Stimulated activated CD4-positive, alpha-beta T cell treated with anti-CD3 and anti-CD28 coated beads, Interleukin-1b, Interleukin-23, amount 100 ng/mL, for 1 hour (primary cell): ENCODE measurements at places on chromosomes 6 and 20.

DNA sequence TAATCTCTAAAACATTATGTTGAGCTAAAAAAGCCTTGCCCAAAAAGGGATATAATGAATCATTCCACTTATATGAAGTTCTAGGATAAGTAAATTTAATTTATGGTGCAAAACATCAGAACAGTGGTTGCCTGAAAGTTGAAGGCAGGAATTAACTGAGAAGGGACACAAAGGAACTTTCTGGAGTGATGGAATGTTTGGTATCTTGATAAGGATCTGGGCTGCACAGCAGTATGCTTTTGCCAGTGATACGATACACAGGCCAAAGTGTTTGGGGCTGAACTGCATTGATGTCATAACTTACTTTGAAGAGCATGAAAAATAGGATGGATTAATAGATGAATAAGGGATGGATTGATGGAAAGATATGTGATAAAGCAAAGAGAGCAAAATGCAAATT, 146.1 kb upstream of the LRFN2 start:
- DNase-seq: no peak

DNA sequence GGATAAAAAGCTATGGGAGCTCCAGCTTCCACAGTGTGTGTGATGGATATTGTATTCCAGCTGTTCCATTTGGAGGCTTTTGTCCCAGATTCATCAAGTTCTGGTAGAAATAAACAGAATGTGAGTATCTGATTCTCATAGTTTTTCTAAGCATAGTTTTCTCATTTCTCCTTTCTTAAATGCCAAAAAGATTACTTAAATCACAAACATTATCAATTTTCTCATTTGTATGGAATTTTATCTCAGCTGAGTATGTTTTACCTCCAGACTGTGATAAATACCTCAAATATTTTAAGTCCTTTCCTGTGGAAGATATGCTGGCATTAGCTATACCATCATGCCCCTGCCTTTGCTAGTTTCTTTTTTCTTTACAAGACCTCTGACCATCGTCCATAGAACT, 767.3 kb downstream of the TFAP2A start:
- no peak for DNase-seq

DNA sequence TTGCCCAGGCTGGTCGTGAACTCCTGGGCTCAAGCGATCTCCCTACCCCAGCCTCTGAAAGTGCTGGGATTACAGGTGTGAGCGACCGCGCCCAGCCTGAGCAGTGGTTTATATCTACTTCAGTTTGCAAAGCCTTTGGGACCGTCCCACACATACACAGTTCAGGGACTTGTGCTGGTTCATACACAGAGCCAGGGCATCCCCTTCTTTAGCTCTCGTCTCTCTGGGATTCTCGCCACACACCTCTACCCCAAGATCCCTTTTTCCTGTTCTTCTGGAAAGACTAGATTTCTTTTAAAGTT, 12.5 kb downstream of the CAP2 start:
- no peak for DNase-seq

GRCh38 chr6:152636609-152637295, 410 bp downstream of the SYNE1 start:
- DNase-seq: no peak

GRCh38 chr20:2757969-2758368, 42.5 kb downstream of the CPXM1 start:
- DNase-seq: no peak

- no peak for DNase-seq
Measured at GRCh38 chr6:80742481-80742880, 636.0 kb downstream of the BCKDHB start.

- no peak for DNase-seq
Measured at GRCh38 chr20:44056010-44056698, 130.8 kb downstream of the JPH2 start.

- DNase-seq: no peak
Measured at GRCh38 chr6:7170117-7170732, 62.5 kb downstream of the RREB1 start.

DNA sequence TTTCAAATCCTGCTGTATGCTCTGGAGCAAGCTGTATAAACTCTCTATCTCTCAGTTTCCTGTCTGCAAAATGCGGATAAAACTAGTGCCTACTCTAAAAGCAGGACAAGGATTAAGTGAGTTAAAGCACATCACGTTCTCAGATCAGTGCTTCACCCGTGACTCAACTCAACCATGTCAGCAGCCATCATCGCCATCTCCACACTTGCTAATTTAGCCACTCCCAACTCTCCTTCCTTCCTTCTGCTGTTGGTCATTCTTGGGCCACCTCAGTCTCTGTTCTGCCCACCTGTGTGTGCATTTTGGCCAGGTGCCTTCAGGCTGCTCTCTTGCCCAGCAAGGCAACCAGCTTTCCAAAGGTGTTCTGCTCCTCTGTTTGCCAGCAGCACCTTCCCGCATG, 260.0 kb upstream of the CDYL start:
- DNase-seq: no peak

DNA sequence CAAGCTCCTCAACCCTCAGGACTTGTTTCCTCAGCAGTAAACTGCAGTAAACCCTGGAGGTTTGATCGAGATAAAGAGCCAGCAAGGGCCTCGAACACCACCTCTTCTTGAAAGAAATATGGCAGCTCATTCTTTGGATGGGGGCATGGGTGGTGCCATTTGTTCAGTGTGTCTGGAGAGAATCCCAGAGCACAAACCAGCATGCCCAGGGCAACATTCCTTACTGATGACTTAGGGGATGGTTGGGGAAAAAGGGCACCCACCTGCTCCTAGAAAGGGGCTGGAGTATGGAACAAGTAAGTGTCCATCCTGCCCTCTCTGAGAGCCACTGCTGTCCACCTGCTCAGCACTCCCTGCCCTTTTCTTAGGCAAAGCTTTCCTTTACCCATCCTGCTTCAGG, 31.3 kb upstream of the ZFAND3 start:
- DNase-seq: no peak

DNA sequence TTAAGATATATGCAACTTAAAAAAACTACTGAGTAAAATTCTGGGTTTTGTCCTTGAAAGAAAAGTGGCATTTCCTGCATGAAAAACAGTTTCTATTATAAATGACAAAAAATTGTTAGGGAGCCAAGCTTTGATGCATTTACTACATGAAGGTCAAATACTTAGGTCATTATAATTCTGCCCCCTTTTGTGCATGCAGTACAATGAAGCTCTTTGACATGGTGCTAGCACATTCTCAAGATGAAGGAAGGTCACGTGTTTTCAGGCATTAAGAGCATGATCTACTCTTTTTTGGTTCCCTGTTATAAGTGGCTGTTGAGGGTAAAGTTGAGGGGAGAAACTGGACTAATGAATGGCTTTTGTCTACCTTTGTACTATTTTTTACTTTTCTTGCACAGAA, 72.7 kb downstream of the FOXO3 start:
- DNase-seq: no peak

- DNase-seq: no peak
Measured at GRCh38 chr6:56536536-56536935, 106.2 kb downstream of the DST start.

GRCh38 chr6:35955970-35956369, 35.1 kb upstream of the SRPK1 start:
- no peak for DNase-seq

DNA sequence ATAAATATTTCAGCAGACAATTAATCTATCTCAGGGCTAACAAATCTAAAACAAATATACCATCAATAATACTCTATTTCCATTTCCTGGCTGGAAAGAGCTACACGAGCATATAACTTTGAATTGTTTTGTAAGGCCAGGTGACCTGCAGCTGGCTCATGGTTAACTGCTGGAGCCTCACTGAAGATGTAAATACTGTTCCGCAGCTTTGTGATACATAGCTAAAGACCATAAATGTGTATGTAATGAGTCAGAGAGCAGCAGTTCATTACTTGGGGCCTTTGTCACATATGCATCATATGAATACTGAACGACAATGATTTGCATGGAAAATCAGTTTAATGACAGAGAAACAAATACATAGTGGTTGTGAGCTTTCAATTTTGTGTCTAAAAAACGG, 109.4 kb upstream of the CCN2 start:
- no peak for DNase-seq

- DNase-seq: no peak
Measured at GRCh38 chr6:27178407-27178730, 69.1 kb upstream of the PRSS16 start.

DNA sequence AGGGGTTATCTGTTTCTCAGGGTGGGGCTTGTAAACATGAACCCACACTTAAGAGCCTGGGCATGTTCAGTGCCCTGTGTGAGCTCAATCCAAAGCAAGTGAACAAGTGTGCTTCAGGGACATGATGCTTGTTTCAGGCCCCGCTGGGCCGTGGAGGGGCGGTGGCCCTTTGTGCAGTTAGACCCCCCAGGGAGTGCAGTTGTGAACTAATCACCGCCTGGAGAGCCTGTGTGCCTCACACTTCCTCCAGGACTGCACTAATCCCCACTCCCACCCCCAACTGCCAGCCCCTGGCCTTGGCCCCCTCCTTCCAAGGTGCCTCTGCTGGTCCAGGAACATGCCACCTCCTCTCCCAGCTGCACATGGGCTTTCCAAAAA, 58.1 kb downstream of the RREB1 start:
- DNase-seq: no peak

- no peak for DNase-seq
Measured at GRCh38 chr6:148426317-148426977, 83.8 kb downstream of the SASH1 start.

DNA sequence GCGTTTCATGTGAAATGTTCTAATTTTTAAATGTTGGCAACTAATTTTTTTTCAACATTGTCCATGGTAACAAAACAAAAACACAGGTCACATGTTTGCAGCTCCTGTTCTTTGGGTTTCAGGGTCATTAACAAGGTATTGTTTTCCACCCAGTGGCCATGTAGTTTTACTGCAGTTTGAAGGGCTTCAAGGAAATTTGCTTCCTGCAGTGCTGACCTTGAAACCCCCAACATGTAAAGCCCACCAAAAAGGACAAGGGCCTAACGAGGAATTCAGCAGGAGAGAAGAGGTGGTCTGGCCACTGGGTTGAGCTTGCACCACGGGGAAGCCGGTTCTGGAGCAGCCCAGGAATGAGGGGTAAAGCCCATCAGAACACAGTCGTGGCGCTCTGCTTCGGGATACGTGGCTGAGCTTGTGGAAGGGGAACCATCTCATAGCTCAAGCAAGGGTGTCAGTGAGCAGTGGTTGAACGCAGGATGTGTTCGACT, 13.9 kb upstream of the KLHL31 start:
- DNase-seq: no peak

DNA sequence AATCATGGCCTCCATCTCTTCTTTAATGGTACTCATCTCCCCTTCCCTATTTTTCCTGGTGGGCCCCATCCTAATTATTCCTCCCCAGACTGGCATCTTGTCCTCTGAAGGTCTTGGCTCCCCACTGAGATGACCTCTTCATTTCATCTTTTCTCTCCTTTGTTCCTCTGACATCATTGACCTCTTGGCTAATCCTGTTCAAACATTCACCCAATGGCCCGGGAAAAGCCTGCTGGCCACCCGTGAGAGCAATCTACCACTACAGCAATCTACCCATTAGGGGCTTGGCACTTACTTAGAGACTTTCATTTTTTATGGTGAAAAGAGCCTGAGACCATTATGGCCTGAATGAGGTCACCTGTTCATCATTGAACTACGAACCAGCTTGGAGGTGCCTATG, 130.8 kb downstream of the DNAH8 start:
- DNase-seq: no peak

DNA sequence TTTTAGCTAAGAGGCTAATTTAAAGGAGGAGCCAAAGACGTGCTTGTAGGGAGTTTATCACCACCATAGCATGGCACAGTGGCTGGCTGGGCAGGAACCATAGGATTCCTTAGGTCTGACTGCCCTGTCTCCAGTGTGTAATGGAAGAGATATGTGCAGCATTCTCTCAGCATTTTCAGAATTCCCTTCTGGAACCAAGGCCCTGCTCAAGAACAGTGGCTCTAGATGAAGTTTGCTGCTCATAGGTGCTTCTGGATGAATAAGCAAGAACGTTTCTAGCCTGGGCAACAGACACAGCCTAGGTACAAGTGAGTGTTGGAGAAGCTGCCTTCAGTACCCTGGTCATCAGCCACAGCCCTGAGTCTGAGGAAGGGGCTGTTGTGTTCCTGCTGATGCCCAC, 69.1 kb downstream of the LCA5 start:
- DNase-seq: no peak

DNA sequence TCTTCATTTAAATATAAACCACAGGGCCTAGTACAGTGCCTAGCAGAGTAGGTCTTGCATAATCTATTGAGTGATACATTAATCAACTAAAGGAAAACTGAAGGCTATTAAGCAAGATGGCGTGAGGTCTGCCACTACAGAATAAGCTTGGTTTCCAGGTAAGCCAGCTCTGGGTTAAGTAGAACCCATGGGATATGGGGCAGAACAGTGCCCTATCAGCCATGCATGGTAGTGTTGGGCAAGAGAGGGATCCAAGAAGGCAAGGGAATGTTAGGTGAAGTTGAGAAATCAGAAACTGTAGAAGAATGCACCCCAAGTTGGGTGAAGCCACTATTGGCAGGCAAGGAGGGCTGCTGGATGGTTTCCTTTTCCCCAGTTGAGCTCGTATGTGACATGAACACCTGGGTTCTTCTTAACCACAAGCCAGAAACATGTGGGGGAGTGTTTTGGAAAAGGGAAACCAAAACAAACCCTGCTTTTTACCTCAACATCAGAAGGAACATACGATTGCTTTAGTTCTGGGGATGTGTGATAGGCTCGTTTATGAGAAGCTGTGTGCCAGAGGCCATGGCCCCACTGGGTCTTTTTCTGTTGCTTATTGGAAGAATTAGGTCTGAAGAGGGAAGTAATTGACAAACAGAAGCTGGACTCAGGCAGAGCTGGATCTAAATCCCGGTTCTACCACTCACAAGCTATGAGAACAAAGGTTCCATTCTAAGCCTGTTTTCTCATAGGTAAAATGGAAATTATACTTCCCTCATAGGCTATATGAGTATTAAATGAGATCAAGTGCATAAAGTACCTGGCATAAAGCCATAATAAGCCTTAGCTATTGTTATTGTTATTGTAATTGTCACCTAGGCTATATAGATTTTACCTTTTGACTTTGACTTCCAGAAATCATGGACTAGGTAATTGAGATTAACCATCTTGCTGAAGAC, 33.5 kb downstream of the NEDD9 start:
- DNase-seq: no peak

DNA sequence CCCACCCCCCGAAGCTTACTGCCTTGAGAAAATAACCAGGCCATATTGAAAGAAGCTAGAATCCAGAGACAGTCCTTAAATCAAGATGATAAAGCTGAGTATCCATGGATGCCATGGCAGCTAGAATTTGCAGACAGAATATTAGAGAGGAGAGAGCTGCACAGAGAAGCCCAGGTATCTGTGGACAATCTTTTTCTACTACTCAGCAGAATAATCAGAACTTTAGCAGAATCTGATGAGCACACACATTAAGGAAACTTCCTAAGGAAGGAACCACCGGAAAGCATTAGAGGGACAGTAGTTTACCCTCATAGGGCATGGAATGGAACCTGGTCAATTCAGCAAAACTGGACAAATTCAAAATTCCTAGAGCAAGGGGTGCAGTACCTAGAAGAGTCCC, 1001.7 kb downstream of the HACE1 start:
- no peak for DNase-seq

GRCh38 chr6:53433951-53434285, 85.2 kb upstream of the ELOVL5 start:
- no peak for DNase-seq
